ENCODE measurements at places on chromosomes 2 and 18. TPM values are rescaled to one million over a fixed set of nuclear protein-coding genes. Genes with fewer than 3 reads are reported as not detected.

The SP140 gene
- total RNA-seq, result not detected

The CNNM3 gene
- total RNA-seq, result 4.3 TPM

The SCN9A gene
- total RNA-seq, result 0.27 TPM

The RSAD2 gene
- 0.48 TPM for total RNA-seq

The RAB31 gene
- 12.9 TPM for total RNA-seq

The CLEC4F gene
- total RNA-seq, result not detected

The HSBP1L1 gene
- total RNA-seq, result 28.1 TPM

The GNLY gene
- total RNA-seq, result not detected

The GPN1 gene
- 40.5 TPM for total RNA-seq

The ALLC gene
- not detected for total RNA-seq

The ALPG gene
- total RNA-seq, result not detected

The INPP5D gene
- 0.50 TPM for total RNA-seq

The AKAIN1 gene
- total RNA-seq, result not detected
